ENCODE measurements at places on chromosomes 16 and 17.
A peak's percentile ranks its signal among the peaks of the same experiment; 100 is the strongest.

GRCh38 chr16:50999181-50999580, 151.9 kb downstream of the SALL1 start:
- DNase-seq = no peak

- DNase-seq = no peak
These were observed 2.7 kb downstream of the PLEKHH3 start for GRCh38 chr17:42673885-42674754.

- no peak for DNase-seq
These were observed 70.8 kb downstream of the NLK start for GRCh38 chr17:28113269-28113668.

DNA sequence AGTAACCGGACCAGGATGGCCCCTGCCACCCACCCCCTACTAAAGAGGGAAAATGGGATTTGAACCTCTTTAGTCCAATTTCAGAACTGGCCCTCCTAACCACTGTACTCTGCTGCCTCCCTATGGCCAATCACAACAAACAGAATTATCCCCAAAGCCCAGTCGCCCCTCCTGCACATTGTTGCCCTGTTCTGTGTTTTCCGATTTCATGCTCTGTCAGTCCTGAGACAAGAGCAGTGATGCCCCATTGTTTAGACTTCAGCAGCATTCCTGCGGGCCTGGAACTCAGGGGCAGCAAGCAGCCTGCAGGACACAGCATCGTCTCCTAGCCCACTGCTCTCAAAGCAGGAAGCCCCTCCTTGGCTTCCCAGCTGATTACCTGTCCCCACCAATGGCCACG, 20.5 kb upstream of the KLHL11 start:
- DNase-seq = peak; percentile 66

DNA sequence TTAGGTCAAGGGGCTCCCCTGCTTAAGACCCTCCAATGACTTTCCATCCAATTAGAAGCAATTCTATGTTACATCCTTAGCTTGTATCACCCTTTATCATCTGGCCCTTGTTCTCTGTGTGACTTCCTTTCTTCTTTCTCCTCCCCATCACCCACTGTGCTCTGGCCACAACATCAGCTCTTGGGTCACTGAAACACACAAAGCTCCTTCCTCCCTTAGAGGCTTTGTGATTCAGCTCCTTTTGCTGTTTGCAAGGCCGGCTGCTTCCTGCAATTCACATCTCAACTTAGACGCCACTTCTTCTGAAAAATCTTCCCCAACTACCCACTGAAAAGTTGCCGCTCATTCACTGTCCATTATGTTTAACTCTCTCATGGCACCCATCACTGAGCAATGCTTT, 130.9 kb upstream of the CACNG3 start:
- DNase-seq = peak; percentile 23

GRCh38 chr17:64572682-64573154, 65.9 kb downstream of the CEP95 start:
- DNase-seq = no peak

DNA sequence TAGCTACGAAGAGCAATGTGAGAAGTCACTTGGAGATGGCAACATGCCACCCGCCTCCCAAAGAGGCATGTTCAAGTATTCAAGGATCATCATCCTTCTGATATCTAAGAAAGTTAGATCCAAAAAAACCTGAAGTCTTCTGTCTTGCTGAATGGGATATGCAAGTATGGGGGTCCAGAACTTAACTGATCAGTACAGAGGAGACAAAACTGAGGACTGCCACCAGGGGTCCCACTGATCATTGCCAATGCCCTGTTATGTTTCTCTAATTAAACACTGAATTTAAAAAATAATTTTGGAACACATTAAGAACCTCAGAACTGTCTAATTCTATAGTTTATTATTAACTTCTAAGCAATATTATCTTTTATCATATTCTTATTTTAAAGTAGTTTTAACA, 99.7 kb downstream of the CDH8 start:
- DNase-seq = peak; percentile 14

GRCh38 chr17:27430882-27431491, 25.3 kb upstream of the KSR1 start:
- peak; percentile 15 for DNase-seq

- no peak for DNase-seq
These were observed 26.9 kb downstream of the RANBP10 start for GRCh38 chr16:67779256-67780014.

GRCh38 chr17:8488901-8489300, 53.2 kb downstream of the NDEL1 start:
- DNase-seq = no peak

GRCh38 chr16:88060524-88061219, 109.4 kb downstream of the BANP start:
- no peak for DNase-seq

- no peak for DNase-seq
These were observed 29.5 kb upstream of the CRISPLD2 start for GRCh38 chr16:84790301-84790700.

GRCh38 chr17:39507511-39507910, 46.2 kb downstream of the CDK12 start:
- DNase-seq = no peak

GRCh38 chr17:31297090-31297489, at the start of gene OMG:
Gene OMG (minus strand): TSS chr17:31297239. CDS start chr17:31296331, 908 bp downstream.
- peak; percentile 4 for DNase-seq

DNA sequence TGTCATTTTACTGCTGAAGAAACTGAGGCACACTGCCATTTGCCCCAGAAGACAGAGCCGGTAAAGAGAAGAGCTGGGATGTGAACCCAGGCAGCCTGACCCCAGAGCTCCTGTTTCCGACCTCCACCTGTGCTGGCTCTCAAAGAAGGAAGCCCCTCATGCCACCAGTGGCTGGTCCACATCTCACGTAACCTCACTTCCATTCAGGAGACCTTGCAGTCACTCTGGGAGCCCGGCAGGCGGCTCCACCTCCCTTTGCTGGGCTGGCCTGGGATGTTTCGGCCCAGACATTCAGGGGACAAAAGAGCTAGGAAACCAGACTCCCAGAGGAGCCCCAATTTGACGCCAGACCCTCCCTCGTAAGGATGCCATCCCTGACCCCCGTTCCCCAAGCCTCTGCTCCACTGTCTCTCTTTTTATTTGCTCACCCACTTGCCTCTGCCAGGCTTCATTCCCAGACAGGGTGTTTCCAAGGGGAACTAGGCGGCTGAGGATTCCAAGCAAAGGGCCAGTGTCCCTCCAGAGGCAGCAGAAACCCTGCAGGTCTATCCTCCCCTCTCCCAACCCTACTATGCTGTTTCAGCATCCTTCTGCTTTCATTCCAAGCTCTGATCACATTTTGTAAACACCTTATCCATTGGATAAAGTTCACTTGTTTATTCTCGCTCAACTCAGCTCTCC, 2.8 kb downstream of the TAF1C start:
- no peak for DNase-seq

- DNase-seq = no peak
These were observed at the start of gene NOG for GRCh38 chr17:56593646-56594319. Gene NOG (plus strand): TSS chr17:56593699. CDS start chr17:56594224, 525 bp downstream.

GRCh38 chr16:81292936-81293335, 21.8 kb upstream of the GAN start:
- DNase-seq = no peak

DNA sequence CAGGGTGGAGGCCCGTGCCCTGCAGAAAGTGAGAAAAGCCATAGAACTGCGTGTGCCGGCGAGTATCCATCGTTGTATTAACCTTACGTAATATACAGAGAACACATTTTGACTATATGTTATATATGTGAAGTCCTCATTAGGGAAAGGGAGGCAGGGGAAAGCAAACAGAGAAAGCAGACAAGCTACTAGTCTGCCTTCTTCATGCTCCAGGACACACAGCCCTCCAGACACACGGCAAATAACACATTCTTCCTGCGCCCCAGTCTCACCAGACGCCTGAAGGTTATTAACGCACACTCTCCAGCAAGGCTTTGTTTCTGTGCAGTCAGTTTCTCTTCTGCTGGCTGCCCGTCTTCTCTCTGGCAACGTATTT, 28.8 kb downstream of the PRDM7 start:
- no peak for DNase-seq

DNA sequence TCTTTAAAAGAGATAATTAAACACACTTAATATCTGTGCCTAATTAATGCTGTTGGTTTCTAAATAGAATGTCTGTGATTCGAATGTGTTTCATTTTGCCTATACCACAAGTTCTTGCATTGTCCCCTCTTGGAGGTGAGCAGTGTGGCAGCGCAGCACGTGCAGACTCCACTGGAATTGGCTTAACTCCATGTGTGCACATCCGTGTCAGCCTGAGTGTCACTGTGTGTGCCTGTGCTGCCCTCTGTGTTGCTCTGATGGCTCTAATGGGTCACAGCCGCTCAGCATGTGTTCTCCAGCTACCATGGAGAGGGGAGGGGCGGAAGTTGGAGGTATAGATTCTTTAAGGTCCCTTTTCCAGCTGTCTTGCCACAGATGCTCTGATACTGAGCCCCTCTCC, 226.6 kb downstream of the SPECC1 start:
- no peak for DNase-seq

GRCh38 chr17:29341726-29342125, 47.8 kb upstream of the NUFIP2 start:
- no peak for DNase-seq

Data from neuronal stem cell (in vitro differentiated cells).